ENCODE measurements at places on chromosomes 3 and 15. TPM values are rescaled to one million over a fixed set of nuclear protein-coding genes. Genes with fewer than 3 reads are reported as not detected.

GRCh38 chr3:80244390-80244789, 476.6 kb upstream of the ROBO1 start:
- H3K4me3 ChIP-seq: no peak overlapping the region
- no peaks in the 10 kb centered on the region for H3K27me3 ChIP-seq
- DNase-seq: no peak
- no peak overlapping the region for H3K27ac ChIP-seq

Gene MAPKAPK3
- total RNA-seq: 40.8 TPM

DNA sequence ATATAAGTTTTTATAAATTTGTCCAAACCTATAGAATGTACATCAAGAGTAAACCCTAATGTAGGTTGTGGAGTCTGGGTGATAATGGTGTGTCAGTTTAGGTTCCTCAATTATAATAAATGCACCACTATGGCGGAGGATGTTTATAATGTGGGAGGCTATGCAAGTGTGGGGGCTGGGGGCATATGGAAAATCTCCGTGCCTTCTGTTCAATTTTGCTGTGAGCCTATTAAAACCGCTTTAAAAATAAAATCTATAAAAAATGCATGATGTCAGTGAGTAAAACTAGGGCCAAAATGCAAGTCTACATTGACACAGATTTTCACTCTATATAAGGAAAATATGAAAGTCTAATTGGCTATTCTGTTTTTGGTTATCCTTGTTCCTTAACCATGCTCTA, 774.9 kb upstream of the ALCAM start:
- no peaks in the 10 kb centered on the region for H3K36me3 ChIP-seq
- H3K4me1 ChIP-seq: no peaks in the 10 kb centered on the region
- H3K27me3 ChIP-seq: no peaks in the 10 kb centered on the region
- no peak overlapping the region for H3K4me3 ChIP-seq
- no peak for DNase-seq

- H3K27ac ChIP-seq: peak overlapping the region; percentile 91
- no peak for DNase-seq
- H3K4me3 ChIP-seq: peak overlapping the region; percentile 84
- no peaks in the 10 kb centered on the region for H3K36me3 ChIP-seq
- peaks cover 9% of the 10 kb centered on the region for H3K4me1 ChIP-seq
- H3K27me3 ChIP-seq: peaks cover 4% of the 10 kb centered on the region
Observed at GRCh38 chr3:42014458-42014920, 52.6 kb upstream of the ULK4 start.

- no peaks in the 10 kb centered on the region for H3K27me3 ChIP-seq
- H3K4me3 ChIP-seq: no peak overlapping the region
- H3K4me1 ChIP-seq: peaks cover 7% of the 10 kb centered on the region
Observed at GRCh38 chr3:191728186-191728585, 267.2 kb downstream of the PYDC2 start.

Gene CCNDBP1
- 44.1 TPM for total RNA-seq

- no peak for DNase-seq
- no peaks in the 10 kb centered on the region for H3K27me3 ChIP-seq
- H3K27ac ChIP-seq: no peak overlapping the region
- H3K4me3 ChIP-seq: no peak overlapping the region
- H3K4me1 ChIP-seq: peaks cover 13% of the 10 kb centered on the region
Observed at GRCh38 chr15:70754862-70755261, 8.5 kb downstream of the UACA start.

DNA sequence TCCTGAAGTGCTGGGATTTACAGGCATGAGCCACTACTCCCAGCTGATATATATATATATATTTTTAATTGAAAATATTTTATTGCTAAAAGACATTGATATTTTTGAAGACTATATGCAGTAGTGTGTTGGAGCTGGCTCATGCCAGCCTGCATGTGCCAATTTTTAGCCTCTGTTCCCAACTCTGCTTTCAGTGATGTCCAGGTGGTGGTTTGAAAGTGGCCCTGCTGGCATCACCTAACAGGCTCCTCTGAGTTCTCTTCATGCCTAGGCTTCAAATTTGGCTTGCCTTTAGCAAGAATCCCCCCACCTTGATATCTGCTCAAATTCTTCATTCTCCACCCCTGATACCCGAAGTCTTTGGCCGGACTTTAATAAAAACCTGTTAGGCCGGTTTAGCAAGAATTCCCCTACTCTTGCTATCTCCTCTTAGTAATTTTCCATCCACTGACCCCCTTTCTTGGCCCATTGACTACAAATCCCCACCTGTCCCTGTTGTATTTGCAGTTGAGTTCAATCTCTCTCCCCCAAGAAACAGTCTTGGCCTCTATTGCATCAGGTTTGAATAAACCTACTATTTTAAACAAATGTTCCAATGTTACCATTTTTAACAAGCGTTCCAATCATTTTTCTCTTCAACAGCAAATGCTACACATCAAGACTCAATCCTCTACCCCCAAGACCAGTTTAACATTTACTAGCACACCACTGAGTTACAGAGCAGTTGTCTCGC, 23.9 kb upstream of the CTSH start:
- peaks cover 24% of the 10 kb centered on the region for H3K4me1 ChIP-seq
- H3K27ac ChIP-seq: no peak overlapping the region
- no peak for DNase-seq
- H3K4me3 ChIP-seq: no peak overlapping the region

DNA sequence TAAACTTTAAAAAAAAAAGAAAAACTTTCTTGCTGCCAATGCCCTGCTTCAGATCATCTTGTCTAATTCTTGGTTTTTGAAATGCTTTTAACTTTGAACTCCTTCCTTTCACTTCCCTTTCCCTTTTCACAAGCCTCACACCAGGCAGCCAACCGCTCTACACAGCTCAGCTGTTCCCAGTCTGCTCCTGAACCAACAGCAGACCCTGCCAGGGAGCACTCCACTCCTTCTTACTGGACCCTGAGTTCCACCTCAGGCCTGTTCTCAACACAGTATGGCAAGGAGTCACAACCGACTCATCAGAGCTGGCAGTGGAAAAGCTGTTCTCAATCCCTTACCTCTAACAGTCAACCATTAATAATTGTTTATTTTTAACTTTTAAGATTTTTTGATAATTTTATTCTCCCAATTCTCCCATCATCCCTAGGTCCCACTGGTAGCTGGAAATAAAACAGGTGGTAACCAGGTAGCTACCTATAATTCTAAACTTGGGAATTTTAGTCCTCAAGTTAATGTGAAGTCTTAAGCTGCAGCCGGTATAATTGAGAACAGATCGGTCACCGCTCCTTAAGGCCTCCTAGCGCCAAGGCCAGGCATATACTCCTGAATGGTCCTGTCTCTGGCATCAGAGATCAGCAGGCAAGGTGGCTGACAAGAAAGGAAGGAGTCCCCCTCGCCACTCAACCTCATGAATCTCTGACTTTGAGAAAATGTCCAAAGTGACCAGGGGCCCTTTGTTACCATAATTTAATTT, 43.9 kb downstream of the BOC start:
- no peaks in the 10 kb centered on the region for H3K4me1 ChIP-seq
- no peak for DNase-seq
- H3K27me3 ChIP-seq: peaks cover 6% of the 10 kb centered on the region

DNA sequence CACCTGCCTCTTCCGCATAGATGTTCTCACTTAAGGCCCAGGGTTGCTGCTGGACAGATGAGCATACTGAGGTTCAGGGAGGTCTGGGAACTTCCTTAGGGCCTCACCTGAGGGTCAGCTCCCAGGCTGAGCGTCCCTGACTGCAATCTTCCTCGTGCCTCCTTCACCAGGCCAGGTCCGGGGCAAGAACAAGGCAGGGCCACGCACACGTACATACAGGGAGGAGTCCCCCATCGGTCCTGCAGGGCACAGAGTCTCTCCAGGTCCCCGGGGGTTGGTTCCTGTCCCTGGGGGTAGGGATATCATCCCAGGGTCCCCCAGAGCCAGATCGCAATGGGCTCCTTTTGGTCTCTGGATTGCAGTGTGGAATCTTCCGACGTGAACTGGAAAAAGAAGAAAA, 130.1 kb downstream of the LRRK1 start:
- H3K4me3 ChIP-seq: no peak overlapping the region
- H3K36me3 ChIP-seq: no peaks in the 10 kb centered on the region
- peaks cover 27% of the 10 kb centered on the region for H3K27me3 ChIP-seq
- peaks cover 3% of the 10 kb centered on the region for H3K4me1 ChIP-seq
- H3K27ac ChIP-seq: no peak overlapping the region

Gene ATP13A5
- total RNA-seq: 0.29 TPM

- H3K27me3 ChIP-seq: peaks cover 4% of the 10 kb centered on the region
- DNase-seq: no peak
- H3K4me1 ChIP-seq: no peaks in the 10 kb centered on the region
- no peaks in the 10 kb centered on the region for H3K36me3 ChIP-seq
- H3K4me3 ChIP-seq: no peak overlapping the region
- H3K27ac ChIP-seq: no peak overlapping the region
Observed at GRCh38 chr3:16243706-16244490, 20.8 kb downstream of the DPH3 start.

DNA sequence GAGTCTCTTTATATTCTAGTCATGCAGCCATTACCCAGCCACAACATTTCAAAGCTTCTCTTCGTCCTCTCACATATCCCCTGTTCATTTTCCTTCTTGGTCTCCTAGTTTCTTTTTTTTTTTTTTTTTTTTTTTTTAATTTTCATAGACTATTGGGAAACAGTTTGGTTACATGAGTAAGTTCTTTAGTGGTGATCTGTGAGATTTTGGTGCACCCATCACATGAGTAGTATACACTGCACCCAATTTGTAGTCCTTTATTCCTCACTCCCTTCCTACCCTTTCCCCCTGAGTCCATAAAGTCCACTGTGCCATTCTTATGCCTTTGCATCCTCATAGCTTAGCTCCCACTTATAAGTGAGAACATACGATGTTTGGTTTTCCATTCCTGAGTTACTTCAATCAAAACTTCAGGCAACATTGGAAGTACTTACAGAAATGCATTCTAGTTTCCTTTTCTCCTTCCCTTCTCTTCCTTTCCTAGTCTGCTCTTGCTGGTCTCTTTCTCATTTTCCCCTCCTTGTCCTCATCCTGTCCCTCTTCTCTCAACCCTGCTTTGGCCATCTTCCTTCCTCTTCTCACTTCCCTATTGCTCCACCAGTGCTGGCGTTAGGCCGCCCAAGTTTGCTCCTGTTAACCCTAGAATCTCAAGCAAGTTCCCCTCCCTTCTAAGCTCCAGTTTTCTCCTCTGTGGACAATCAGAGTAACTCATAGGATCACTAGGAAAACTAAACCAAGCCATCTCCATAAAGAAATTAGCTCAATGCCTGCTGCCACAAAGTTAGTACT, 4.8 kb downstream of the ATP8B4 start:
- H3K27ac ChIP-seq: no peak overlapping the region
- H3K4me1 ChIP-seq: no peaks in the 10 kb centered on the region
- H3K4me3 ChIP-seq: no peak overlapping the region
- H3K36me3 ChIP-seq: no peaks in the 10 kb centered on the region
- no peaks in the 10 kb centered on the region for H3K27me3 ChIP-seq
- no peak for DNase-seq

DNA sequence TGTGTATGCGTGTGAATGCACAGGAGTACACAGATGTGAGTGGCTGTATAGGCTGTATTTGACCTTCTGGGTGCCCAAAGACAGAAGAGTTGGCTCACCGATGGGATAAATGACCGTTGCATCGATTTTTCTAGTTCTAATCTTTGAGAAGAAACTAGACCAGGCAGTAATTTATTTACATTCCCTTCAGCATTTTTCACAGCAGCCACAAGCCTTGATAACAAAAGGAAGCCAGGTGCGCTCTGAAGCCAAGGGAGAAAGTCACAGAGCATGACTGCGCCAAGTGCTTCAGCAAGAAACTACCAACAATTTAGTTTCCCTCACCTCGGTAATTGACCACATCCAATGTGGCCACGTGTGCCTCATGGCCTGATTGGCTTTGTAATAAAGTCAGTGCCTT, 5.9 kb upstream of the FAM3D start:
- H3K27ac ChIP-seq: peak overlapping the region; percentile 53
- H3K4me1 ChIP-seq: peaks cover 13% of the 10 kb centered on the region
- H3K27me3 ChIP-seq: peaks cover 9% of the 10 kb centered on the region
- no peak overlapping the region for H3K4me3 ChIP-seq
- peaks cover 17% of the 10 kb centered on the region for H3K36me3 ChIP-seq
- no peak for DNase-seq

Gene ZNF660
- total RNA-seq: 22.6 TPM

DNA sequence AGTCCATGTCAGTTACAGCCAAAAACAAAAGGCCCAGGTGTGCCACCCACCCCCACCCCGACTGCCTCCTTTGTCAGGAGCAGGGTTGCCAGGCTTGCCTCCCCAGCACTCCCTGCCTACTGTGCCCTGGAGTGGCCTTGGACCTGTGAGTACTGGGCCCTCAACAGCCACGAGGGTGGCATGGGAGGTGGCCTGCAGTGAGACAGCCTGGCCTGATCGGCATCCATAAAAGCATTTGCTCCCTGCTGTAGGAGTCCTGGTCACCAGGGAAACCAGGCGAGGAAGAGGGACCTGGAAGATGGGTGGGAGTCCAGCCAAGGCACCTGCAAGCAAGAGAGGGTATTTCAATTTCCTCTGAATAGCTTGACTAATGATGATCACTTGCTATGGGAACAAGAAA, 56.4 kb upstream of the KCNMB2 start:
- no peaks in the 10 kb centered on the region for H3K36me3 ChIP-seq
- peaks cover 9% of the 10 kb centered on the region for H3K27me3 ChIP-seq
- no peak overlapping the region for H3K4me3 ChIP-seq
- H3K27ac ChIP-seq: no peak overlapping the region

DNA sequence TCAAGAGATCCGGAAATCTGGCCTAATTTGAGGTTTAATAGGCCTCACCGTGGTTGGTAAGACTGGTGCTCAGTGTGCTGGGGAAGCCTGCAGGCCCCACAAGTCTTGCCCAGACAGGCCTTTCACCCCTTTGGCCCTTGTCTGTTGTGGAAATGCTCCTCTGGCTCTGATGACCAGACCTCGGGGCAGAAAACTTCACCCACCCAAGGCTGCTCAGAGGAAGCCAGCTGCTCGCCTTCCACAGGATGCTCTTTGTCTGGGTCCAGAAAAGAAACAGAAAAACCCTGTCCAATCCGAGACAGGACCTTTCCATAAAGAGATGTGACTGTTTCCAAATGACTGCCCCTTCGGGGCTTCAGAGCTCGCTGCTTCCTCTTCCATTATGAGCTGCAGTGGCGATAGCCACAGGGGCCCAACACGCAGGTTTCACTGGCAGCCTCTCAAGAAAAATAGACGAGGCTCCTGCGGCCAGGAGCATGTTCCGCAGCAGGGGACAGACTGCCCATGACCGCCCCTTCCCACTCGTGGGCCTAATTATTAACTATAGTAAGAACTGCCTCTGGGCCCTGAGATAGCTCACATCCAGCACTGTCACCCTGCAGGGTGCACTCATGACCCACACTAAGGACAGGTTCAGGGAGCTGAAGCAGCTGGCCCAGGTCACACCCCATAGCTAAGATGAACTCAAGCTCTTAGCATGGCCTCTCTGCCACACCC, 6.8 kb upstream of the SNX22 start:
- peak overlapping the region; percentile 62 for H3K27ac ChIP-seq
- H3K36me3 ChIP-seq: peaks cover 5% of the 10 kb centered on the region
- DNase-seq: no peak
- no peak overlapping the region for H3K4me3 ChIP-seq
- H3K27me3 ChIP-seq: peaks cover 4% of the 10 kb centered on the region

DNA sequence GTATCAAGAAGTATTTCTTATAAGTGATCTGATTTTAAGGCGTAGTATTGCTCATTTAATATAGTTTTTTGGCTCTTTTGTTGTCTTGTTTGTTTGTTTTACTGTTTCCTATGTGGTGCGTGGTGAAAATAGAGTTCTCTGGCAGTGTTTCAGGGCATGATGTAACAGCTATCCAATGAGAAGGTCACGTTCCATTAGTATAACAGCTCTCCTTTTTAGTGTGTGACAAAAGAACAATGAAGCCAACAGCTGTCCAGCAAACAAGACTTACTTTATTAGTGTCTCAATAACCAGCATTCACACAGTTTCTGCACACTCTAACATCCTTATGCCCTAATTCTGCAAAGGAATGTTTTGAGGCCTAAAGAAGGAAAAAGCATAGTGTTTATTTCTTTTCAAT, 127.9 kb downstream of the SLC25A26 start:
- peaks cover 11% of the 10 kb centered on the region for H3K4me1 ChIP-seq
- H3K27me3 ChIP-seq: no peaks in the 10 kb centered on the region
- H3K4me3 ChIP-seq: no peak overlapping the region

Measured in progenitor cell of endocrine pancreas (in vitro differentiated cells).